ENCODE measurements at places on chromosomes 7 and 10.

DNA sequence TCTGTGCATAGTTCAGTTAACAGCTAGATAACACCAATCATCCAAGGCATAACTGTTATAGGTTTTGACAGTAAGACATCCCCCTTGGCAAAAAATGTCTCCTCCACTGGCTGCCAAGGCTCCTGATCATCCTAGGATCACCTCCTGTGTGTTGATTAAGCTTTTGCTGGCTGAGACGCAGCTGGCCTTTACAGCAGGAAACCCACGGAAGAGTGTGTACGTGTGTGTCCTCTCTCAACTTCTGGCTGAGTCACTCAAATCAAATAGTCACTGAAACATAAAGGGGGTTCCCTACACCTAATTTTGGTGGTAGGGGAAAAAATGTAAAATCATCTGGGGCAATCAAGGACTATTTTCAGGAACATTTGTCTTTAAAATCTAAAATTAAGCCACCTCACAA is 208.8 kb downstream of the CTNNA3 start:
- DNase-seq, result no peak

GRCh38 chr7:80902716-80903308 is 16.0 kb downstream of the SEMA3C start:
- no peak for DNase-seq

GRCh38 chr7:26397796-26398426 is 106.2 kb downstream of the SNX10 start:
- DNase-seq, result no peak

DNA sequence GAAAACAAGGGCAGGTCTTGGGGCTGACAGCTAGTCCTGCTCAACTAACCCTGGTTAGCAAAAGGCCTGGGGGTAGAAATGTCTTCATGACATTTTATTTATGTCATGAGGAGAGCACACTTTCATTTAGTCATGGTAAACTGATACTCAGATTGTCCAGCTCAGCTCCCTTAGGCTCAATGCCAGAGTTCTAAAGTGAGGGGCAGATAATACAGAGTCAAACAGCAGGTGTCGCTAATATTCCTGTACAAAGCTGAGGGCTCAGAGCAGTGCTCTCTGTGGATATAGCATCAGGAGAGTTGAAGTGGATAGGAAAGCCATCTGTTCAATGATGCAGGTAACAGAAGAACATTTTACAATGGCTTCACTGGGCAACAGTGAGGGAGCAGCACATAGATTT is 26.8 kb upstream of the CALCR start:
- DNase-seq, result no peak

GRCh38 chr10:23258516-23258915 is 66.4 kb downstream of the PTF1A start:
- DNase-seq, result no peak

DNA sequence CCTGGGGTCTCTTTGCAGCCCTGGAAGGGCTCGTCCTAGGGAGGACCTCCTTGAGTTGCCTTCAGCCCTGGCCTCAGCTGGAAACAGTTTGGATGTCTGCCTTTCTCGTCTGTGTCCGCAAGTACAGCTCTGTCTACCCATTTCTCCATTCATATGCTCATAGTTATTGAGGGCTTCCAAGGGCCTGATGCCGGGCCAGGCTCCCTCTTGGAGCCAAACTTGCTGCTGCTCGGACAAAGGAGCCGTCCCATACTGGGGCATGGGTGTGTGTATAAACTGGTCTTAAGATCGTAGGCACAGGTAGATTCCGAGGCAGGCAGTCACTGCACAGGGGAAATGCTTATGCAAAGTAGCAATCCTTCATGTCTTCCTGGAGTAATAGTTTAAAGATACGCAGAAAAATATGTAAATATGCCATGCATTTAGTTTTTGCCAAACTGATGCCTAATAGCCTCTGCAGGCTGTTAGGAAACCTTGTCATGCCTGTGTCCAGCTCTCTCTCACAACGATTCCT is 117.0 kb upstream of the BTBD16 start:
- no peak for DNase-seq

DNA sequence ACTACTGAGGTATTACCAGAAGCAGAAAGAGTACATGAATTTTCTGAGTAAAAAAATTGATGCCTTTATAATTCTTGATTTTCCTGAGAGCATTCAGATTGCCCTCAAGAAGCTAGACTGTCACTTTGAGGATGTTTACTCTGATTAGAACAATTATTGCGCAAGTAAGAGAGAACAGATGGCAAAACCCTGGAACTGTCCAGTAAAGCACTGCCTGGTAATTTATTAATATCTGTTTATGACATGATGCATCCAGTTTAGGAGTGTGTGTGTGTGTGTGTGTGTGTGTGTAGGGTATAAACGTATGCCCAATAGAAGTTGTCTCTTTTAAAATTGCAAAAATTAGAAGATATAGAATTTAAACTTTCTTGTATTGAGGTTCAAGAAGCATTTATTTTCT is 379.7 kb downstream of the PHTF2 start:
- no peak for DNase-seq

GRCh38 chr10:119414081-119414611 is 128.4 kb downstream of the RGS10 start:
- no peak for DNase-seq

DNA sequence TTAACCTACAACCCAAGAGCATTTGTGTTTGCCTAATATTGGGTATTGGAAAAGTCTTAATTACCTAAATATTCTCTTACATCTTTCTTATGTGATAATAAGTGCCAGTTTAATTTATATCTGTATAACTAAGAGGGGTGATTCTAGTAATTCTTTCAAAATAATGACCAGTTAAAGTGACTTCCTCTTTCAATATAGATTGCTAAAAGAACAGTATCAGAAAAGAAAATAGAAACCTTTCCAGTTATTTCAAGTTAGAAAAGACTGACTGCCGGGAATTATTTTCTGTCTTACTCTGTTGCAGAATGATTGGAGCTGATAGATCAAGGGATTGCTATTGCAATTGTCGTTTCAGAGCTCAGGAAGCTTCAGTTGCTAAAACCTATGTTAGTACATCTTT is 525.0 kb upstream of the SEMA3D start:
- DNase-seq, result no peak

DNA sequence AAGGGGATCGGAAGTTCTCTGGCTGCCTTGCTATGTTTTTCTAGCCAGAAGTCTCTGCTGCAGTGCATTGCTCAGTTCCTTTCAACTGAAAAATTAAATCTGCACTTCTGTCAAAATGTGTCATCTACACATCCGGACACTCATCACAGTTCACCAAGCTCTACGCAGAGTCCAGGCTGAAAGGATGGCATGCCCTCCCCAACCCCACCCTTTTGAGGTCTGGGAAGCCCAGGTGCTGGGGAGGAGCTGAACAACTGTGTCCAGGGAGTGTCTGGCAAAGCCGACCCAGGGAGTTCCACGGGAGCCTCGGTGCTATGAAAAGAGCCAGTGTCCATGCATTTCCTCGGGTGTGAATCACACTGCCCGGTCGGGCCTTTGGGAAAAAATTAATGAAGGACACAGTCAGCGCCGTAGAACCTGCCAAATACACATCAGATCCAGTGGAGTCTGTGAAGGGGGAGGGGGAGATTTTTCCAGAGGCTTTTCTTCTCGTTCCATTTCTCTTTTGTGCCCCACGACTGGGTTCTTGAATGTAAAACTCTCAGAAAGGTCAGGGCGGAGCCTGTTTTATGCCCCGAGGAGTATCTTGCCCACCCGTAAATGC is 757 bp upstream of the PALS2 start:
- DNase-seq, result no peak

GRCh38 chr7:108003599-108003935 is 606 bp upstream of the LAMB1 start:
- DNase-seq, result no peak

DNA sequence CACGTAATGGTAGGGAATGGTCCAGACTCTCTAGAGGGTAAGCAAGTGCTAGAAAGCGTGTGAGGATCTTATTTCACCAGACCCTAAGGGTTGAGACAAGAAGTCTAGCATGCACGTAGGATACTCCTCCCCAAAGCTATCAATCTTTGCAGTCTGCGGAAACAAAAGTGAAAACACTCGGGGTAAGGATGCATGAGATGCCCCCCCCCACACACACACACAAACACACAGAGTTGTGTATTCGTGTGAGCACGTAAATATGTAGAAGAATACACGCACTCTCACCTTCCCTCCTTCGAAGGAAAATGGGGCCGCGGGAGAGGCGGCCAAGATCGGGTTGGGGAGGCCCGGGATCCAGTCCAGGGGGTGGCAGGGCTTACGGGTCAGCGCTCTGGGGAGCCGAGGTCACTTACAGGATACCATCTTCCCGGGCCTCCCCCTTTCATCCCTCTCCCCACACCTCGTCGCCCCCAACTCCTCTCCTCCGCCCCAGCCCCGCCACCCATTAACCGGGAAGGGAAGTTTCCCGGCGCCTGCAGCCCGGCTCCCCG is 455 bp downstream of the CUL2 start:
- no peak for DNase-seq

- DNase-seq, result peak; percentile 94
Observed at GRCh38 chr7:76314042-76314721, 11.7 kb downstream of the HSPB1 start.

DNA sequence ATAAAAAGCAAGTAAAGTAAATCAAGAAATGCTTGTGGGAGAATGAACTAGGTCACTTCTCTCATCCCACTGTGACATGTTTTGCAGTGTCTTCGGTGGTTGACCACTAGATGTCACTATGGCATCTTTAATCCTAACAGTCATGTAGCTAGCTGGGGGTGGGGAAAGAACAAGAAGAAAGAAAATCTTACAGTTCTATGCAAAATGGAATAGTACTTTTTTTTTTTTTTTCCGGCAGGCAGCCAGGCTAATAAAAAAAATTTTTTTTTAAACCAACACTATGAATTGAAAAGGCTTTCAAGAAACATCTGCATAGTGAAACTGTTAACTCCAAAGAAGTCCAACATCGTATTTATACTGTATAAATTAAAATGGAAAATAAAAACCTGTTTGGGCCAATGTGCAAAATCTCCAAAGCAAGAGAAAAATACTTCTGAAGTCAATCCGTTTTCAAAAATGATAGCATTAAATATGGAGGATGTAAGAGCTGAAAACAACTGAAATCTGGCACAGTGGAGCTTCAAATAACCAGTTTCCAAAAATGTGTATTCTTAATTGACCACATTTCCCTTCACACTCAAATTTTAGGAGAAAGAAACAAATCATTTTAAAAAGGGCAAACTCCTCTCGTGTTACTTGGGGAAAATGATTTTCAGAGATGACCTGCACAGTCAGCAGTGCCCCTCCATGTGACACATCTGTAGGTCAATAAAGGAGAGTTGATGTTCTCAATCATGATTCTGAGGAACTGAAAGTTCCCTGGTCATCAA is 38.5 kb downstream of the CDK1 start:
- no peak for DNase-seq

- no peak for DNase-seq
Observed at GRCh38 chr10:23643111-23643780, 204.4 kb downstream of the OTUD1 start.

DNA sequence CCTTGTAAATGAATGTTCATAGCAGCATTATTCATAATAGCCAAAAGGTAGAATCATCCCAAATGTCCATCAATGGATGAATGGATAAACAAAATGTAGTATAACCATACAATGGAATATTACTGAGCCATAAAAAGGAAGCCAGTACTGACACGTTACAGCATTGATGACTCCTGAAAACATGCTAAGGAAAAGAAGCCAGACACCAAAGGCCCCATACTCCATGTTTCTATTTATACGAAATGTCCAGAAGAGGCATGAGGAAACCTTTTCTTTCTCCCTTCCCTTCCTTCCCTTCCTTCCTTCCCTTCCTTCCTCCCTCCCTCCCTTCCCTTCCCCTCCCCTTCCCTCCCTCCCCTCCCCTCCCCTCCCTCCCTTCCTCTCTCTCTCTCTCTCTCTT is 131.9 kb downstream of the JAZF1 start:
- DNase-seq, result no peak

DNA sequence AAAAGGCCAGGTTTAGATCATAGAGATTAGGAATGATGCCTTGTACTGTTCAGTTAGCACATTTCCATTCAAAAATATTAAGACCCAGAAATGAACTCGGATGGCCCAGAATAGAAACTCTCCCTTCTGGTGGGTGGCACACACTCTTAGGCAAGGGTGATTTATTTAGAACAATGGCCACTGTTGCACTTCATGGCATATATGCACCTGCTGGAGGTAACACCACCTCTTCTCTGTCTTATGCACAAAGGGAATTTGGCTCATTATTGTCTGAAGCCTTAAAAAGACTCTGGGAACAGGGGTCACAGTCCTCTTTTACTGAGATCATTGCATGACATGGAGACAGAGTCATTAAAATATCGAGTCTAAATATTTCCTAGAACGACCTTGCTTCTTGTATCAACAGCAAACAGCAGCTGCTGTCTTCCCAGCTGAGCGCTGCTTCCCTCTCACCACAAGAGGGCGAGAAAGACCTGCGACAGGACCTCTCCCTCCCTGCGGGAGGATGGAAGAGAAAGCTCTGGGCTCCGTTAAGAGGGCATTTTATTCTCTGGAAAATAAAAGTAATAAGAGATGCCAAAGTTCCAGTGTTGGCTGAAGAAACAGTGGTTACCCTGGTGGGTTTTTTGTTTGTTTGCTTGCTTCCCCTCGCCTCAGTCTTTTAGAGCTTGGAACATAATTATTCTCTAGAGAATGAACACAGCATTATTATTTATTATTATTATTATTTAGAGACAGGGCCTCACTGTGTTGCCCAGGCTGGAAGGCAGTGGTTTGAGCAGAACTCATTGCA is 13.5 kb upstream of the BAMBI start:
- peak; percentile 35 for DNase-seq

- DNase-seq, result no peak
Observed at GRCh38 chr10:93299606-93300287, 182.4 kb downstream of the MYOF start.

DNA sequence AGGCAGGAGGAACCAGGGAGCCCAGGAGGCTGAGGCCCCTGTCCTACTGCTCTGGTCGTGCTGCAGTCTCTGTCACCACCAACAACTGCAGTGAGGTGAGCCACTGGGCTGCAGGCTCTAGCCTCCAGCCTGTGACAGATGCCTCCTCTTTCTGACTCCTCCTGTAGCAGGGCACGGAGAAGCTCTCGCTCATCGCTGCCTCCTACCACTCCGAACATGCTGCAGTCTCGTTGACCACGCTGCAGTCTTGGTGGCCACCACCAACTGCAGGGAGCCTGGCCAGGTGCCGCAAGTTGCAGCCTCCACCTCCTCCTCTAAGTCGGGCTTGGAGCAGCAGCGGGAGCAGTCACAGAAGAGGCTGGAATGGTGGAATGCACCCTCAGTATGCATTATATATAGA is 22.1 kb upstream of the VOPP1 start:
- DNase-seq, result no peak

DNA sequence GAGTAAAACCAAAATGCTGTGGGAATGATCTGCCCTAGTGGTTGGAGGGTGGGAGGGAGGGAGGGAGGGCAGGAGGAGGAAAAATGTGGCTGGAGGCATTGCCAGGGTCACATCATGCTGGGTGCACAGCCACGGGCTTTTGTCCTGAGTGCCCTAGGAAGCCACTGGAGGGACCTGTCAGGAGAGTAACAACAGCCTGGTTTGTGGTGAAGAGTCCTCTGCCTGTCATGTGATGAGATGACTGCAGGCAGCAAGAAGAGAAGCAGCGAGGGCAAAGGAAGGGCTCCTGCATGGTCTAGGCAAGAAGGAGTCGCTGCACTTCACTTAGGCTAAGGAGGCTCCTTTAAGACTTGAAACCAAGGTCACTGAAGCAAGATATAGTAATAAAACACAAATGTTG is 65.6 kb downstream of the PKD1L1 start:
- no peak for DNase-seq

- no peak for DNase-seq
Observed at GRCh38 chr7:129370812-129371211, 63.4 kb upstream of the STRIP2 start.
